ENCODE measurements at places on chromosomes 1 and 21.

- no peak for DNase-seq
These were observed 14.9 kb downstream of the COPA start for GRCh38 chr1:160328184-160328583.

DNA sequence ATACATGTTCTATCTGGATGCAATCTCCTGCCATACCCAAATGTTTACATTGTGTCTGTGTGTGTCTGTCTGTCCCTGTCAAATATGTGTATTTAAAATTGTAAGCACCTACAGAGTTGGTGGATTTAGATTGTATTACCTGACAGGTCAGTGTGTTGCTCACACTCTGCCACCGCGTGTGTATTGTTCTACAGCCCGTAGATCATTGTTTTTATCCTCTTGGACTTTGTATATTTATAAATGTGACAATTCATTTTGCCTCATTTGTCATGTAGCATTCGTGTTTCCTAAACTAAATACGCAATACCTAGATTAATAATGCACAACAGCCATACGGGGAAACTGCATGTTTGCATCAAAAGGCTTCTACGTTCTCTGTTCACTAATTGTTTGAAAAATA lies 634 bp downstream of the ALG14 start:
- DNase-seq = no peak

DNA sequence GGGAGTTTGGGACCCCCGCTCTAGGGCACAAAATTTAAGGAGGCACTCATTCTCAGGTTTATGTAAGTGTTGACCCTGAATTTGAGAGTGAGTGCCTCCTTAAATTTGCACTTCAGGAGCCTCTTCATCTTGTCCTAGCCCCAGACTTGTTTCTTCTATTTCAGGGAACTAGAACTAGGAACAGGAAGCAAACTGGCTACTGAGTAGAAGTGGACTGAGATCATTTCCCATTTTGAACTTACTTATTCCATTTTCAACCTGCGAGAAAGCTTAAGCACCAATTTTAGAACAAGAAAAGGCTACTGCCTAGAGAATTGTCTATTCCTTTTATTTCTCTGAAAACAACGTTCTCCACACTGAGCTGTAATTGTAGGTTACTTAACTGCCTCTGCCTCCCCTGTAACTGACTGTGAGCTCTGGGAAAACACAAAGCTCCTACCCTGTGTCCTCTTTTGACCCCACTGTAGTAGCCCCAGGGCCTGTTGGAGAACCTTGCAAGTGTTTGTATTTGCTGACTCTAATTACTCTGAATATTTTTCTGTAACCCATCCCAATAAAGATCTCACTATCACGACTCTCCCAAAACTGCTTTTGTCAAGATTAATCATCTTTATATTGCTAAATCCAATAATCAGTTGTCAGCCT lies 2.5 kb downstream of the PPT1 start:
- DNase-seq = no peak

DNA sequence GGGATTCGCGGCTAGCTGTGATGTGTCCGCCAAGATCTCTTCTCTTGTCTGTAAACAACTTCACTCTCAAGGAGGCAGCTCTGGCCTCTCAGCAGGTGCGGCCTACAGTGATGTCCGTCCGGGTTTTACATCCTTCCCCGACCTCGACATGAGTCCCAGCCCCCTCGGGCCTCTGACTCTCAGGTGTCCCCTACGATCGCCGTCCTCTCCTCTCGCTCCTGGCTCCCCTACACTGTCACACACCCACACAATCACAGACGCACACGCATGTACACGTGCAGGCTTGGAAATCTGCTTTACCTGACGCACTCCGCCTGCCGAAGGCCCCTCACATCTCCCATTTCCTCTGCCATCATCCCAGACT lies 797 bp upstream of the RSPH1 start:
- no peak for DNase-seq

DNA sequence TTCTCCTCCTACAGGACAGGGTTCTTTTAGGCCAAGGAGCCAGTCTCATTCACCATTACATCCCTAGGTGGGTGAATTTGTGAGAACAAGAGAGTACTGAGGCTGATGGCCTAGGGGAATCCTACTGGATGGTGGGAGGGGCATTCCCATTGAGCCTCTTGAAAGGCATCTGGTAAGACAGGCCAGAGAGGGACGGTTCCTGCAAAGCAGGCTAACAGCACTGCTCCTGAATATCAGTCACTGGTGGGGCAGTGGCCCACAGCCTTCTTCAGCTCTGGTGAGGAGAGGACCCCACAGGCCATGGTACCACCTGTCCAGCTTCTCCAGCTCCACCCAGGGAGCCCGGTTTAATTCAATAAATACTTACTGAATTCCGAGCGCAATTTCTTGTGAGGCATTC lies 125.9 kb upstream of the EDN2 start:
- no peak for DNase-seq

DNA sequence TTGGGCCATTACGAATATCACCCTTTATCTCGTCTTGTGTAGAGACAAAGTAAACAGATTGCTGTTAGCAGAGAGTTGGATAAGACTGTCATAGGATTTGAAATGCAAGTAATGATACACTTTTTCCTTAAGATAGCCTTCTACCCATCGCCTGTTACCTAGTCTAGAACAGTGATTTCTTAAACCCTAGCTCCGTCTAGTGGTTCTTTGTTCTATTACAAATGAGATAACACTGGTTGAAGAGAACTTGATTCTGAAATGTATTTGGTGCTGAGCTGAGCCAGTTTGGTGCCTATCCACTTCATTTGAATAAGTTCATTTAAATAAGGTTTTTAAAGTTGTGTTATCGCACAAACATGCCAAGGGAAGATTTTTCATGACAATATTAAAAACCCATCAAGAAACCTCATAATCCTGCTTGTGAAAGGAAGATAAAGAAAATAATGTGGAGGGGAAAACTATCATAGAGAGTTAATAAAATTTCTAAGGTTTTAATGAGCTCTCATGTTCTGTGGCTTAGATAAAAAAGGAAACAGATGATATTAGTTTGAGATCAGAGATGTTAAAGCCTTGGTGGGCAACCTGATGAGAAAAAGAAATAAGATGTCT lies 1.5 kb upstream of the KCNH1 start:
- DNase-seq = peak; percentile 79

DNA sequence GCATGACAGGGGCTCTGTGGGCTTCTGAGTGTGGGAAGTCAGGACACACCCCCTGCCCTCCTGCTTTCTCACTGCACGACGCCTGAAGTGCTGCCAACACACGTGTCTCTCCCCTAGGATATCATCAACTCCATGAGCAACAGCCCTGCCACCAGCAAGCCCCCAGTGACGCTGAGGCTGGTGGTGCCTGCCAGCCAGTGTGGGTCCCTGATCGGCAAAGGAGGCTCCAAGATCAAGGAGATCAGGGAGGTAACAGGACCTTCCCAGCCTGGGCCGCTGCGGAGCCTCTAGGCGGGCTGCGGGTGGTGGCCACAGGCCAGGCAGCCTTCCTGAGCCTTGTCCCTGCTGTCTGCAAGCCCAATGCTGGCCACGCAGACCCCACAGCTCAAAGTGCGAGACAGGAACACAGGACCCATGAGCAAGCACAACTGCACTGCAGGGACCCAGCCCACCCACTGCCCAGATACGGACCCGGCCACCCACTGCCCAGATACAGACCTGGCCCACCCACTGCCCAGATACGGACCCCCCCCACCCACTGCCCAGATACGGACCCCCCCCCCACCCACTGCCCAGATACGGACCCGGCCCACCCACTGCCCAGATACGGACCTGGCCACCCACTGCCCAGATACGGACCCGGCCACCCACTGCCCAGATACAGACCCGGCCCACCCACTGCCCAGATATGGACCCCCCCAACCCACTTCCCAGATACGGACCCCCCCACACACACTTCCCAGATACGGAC lies 72.2 kb upstream of the COL6A1 start:
- no peak for DNase-seq

- no peak for DNase-seq
These were observed 58.5 kb downstream of the ST6GALNAC5 start for GRCh38 chr1:76925825-76926224.

DNA sequence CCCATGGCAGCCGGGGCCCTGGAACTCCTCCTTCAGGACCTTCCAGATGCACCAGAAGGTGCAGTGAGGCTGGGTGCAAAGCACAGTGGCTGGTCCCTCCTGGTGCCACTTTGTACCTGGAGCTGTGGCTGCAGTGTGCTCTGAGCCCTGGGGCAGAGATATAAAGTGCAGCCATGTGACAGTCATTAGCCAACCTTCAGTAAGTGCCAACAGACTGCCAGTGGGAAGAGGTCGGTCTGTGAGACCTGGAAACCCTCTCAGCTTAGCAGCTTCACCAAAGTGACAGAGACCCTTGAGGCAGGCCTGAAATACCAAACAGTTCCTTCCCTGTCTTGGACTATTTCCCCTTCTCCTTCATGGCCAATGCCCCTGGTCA lies 26.7 kb upstream of the NGF start:
- DNase-seq = no peak

DNA sequence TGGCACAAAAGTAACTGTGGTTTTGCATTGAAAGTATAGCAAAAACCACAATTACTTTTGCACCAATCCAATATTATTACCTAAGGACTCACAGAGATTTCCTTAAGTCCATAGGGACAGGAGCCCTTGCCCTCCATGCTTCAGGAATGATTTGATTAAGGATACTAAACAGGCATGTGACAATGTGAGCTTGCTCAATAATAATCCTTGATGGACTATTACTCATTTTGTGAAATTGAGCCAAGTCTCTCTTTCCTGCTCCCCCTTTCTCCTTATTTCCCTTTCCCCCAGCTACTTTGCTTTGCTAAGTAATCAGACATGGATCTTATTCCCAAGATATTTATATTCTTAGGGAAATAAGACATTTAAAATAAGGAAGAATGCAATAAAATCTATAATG lies 21.6 kb upstream of the RGL1 start:
- no peak for DNase-seq

DNA sequence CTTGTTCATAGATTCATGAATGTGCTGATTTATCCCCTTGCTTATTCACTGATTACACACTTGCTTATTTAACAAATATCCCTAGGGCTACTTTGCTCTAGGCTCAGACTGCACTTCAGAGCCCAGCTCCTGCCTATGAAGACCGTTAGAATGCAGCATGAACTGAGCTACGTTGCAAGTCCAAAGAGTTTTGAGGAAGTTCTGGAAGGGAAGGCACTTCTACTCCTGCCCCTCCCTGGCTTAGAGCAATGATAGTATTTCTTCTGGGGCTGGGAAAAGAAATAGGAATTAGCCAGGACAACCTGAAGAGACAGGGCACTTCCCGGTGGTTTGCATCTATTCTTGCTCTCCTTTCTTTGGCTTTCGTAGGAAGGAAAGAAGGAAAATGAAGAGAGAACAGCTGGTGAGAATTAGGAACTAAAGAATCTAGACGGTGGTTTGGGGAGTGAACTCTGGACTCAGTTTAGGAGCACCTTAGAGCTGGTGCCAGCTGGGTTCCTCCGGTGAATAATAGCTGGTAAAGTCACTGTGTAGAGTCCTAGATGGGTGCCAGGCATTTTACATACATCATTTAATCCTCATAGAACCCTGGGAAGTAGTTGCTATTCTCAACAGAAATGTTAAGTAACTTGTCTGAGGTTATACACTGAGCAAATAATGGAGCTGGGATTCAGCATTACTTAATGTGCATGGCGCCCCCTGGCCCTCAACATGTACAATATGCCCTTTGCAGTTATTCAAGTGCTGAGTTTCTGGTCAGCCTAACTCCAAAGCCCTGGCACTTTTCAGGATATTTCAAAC lies 65.9 kb downstream of the NDUFS5 start:
- no peak for DNase-seq

- no peak for DNase-seq
These were observed 6.2 kb upstream of the C1orf105 start for GRCh38 chr1:172414331-172414730.

GRCh38 chr1:30312226-30312625 lies 411.2 kb downstream of the MATN1 start:
- no peak for DNase-seq

DNA sequence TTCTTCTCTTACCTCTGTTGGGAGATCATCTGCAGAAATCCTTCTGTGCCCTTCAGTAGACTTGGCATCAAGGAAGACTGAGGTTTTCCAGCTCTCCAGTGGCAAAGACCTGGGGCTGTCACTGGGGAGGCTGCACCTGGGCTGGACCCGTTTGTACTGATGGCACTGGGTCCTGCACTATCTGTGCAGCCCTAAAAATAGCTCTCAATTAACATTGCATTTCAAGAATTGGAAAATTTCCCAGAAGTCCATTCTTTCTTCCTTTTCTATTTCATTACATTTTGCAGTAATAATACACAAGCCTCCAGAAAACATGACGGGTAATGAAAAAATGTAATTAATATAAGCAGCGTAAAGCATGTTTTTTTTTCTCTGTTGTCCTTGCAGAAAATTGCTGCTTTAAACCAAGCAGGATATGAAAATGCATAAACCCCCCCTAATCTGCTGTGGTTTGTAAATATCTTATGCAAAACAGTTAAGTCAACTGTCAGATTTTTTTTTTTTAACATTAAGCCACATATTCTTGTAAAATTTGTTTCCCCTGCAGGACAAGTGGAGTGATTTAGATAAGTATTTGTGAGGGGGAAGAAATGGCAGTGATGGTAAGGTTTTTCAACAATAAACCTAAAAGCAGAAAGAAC lies 64.9 kb downstream of the LMO4 start:
- DNase-seq = no peak

DNA sequence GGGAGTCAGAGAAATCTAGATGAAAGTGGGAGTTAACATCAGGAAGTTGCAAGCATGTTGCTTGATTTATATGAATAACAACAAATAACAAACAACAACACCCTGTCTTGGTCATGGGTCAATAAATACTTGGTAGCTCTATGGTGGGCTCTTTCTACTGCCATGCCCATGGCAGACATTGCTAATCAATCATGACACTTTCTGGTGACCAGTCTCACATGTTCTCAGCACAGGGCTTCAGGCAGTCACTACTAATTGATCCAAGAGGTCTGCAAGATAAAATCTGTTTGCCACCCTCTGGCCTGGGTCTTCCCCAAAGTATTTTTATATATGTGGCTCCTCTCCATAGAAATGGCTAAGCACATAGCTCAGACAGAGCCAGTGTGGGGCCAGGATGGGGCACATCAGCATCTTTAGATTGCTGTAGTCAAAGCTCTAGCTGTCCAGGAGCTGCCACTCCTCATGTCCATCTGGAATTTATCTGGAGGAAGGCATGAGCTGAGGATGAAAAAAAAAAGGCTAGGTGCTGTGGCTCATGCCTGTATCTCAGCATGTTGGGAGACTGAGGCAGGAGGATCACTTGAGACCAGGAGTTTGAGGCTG lies 51.2 kb downstream of the STUM start:
- DNase-seq = no peak

GRCh38 chr21:36551731-36552433 lies 72.0 kb upstream of the CLDN14 start:
- DNase-seq = no peak
